AG10803 (cell line): ENCODE measurements at places on chromosomes 5 and 9.
A peak's percentile ranks its signal among the peaks of the same experiment; 100 is the strongest.

- DNase-seq: peak; percentile 56
These were observed 1.4 kb downstream of the CHD1 start for GRCh38 chr5:98927242-98927988.

GRCh38 chr9:35272989-35273388 is 111.2 kb downstream of the UNC13B start:
- DNase-seq: peak; percentile 49

- no peak for DNase-seq
These were observed 214.7 kb downstream of the MAST4 start for GRCh38 chr5:66810848-66811261.

GRCh38 chr5:55544341-55544740 is 9.6 kb upstream of the PLPP1 start:
- peak; percentile 35 for DNase-seq

DNA sequence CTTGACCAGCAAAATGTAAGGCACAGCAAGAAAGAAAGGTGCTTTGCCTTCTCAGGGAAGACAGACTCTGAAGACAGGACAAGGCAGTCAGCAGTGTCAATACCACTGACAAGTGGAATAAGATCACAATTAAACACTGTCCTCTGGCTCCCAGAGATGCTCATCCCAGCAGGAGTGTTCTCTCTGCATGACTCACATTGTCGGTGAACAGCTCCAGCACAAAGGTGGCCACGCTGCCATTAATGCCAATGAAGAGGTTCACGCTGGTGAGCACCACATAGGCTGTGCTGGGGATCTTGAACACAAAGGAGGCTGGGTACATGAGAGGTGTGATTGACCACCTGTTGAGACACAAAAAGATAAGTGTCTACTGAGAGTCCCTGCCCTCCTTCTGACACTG is 31.9 kb downstream of the NIPSNAP3B start:
- DNase-seq: no peak
